Right kidney (tissue), 9 donors: ENCODE measurements at places on chromosomes 5 and 9.

DNA sequence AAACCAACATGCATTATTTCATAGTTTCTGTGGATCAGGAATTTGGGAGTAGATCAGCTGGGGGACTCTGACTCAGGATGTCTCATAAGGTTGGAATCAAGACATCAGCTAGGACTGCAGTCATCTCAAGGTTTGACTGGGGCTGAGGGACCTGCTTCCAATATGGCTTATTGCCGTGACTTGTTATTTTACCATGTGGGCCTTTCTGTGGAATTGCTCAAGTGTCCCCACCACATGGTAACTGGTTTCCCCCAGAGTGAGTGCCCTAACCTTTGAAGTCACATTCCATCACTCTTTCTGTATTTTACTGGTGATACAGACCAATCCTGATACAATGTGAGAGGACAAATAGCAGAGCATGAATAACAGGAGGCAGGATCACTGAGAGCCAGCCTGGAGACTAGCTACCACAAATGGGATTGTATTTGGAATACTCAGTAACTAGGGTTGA, 70.2 kb upstream of the ELL2 start:
- no peak for DNase-seq

GRCh38 chr5:180832638-180833068, 28.4 kb downstream of the ZFP62 start:
- DNase-seq = no peak

DNA sequence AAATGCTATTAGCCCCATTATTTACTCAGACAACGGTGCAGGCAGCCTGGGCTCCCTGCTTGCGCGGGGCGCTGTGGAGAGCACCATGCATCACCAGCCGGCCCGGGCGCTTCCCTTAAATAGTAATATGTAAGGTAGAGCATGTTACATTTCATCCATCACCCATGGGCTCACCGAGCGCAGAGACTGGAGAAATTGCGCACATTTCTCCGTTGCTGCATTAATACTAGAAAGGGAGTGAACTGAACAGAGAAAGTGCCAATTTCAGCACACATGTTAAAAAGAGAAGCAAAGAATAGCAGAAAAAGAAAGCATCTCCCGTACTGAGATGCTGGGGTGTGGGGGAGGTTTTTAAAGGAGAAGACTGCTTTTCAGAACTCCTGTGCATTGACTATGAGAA, 400.3 kb downstream of the ZSWIM6 start:
- DNase-seq = peak; percentile 36

DNA sequence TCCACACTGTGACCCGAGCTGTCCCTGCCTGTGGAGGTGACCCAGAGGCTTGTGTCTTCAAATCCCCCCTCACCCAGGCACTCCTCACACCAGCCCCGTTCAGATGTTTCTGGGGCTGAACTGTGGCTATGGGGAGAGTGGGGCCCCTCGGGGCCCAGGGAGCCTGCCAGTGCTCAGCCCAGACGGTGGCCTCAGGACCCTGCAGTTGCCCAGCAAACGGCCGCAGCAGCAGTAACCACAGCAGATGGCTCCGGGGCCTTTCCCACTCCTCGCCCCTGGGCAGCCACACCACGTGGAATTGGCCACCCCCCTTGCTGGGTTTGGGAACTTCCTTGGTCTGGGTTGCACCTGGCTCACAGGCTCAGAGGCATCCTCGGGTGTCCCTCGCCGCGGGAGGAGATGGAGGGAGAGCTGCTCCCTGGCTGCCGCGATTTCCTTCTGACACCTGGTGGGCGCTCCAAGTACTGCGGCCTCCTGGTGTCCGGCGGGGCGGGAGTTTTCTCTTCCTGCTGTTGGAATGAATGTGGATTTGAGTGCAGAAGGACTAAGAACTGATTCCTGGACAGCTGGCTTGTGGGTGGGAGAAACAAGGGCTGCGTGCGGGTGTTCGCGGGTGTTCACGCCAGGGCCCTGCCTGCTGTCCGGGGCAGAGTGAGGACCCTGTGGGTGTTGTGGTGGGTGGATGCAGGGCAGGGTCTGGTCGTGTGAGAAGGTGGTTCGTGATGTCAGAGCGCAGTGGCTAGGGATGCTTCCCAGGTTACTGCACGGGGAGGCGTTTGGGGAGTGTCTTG, 97.5 kb downstream of the COL5A1 start:
- peak; percentile 75 for DNase-seq

DNA sequence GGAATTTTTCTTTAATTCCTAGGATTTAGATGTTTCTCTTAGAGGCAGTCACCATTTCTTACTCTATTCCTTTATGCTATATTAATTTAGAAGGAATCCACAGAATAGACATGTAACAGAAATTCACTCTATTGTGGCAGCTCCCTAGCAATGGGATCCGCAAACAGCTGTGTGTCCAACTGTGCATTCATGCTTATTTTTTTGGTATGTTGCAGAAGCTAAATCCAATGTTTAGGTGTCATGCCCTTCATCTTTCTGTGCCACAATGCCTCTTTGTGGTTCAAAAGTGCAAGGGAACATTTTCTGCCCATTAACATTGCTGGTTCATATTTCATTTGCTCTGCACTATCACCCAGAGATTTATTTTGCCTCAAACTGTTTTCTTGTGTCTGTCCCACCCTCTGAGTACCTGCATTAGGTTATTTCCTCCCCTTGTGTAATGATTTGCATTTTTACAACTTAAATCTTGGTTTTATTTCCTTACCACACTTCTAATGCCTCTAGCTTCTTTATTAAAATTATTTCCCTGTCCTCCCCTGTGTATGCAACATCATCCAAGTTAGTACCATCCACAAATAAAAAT, 816.5 kb downstream of the EFNA5 start:
- no peak for DNase-seq

DNA sequence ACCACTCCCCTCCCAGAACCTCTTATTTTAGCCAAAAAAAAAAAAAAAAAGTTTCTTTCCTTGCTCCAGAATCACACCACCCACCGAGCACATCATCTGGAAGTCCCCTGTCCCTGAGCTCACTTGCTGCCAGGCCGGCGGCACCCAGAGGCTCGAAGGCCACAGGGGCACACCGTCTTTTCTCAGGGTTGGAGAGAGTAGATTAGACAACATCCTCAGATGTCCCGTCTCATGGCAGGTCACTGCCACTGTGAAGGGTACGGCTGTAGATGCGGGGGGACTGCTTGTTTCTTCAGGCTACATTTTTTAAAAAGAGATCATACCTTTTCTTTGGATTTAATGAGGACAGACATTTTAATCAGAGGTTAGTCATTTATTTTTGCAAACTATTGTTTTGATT, 109.0 kb downstream of the MVB12B start:
- DNase-seq = no peak

DNA sequence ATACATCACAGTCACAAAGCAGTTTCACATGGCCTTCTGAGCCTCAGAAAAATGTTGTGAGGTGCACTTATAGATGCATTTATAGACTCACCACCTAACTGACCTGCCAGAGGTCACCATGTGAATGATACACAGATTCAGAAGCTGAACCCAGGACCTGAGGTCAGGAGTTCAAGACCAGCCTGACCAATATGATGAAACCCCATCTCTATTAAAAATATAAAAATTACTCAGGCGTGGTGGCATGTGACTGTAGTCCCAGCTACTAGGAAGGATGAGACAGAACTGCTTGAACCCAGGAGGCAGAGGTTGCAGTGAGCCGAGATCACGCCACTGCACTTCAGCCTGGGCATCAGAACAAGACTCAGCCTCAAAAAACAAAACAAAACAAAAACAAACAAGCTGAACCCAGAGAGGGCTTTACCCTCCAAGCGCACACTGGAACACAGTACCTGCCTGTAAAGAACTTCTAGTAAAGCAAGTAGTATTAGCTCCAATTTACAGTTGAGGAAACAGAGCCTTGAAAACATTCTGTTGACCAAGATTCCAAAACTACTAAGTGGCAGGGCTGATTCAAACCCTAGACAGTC, 16.3 kb downstream of the ECPAS start:
- no peak for DNase-seq

DNA sequence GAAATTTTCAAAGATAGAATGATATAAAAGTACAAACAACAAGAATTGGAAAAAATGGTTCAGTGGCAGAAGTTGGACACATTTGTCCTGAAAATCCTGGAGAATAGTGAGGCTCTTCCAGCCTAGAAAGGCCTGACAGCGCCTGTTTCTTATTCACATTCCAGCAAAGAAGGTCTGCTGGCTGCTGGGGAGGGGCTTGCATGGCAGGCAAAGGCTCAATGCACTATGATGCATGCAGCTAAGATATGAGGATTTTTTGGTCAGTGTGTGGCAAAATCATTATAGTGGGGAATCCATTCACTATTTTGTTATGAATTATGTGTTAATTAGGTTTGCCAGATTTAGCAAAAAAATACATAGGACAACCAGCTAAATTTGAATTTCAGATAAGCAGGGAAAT, 243.9 kb upstream of the SLC30A5 start:
- DNase-seq = no peak

GRCh38 chr5:102771435-102771834, 16.3 kb downstream of the PAM start:
- no peak for DNase-seq

DNA sequence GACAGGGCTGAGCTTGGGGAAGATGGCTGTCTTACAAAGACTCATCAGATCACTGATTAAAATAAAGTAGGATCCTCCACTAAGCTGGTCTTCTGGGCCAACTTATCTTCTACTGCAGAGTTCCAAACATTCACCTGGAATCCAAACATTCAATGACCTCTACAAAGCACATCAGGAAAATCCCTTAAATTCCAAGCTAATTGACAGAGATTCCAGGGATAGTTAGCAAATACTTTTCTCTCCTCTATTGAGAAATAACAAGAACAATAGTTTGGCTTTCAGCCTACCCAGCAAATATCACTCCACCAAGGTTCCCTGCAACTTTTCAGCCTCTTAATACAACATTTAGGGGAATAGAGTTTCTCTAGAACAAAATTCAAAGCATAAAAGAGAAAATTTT, 140.6 kb upstream of the LIFR start:
- DNase-seq = no peak

DNA sequence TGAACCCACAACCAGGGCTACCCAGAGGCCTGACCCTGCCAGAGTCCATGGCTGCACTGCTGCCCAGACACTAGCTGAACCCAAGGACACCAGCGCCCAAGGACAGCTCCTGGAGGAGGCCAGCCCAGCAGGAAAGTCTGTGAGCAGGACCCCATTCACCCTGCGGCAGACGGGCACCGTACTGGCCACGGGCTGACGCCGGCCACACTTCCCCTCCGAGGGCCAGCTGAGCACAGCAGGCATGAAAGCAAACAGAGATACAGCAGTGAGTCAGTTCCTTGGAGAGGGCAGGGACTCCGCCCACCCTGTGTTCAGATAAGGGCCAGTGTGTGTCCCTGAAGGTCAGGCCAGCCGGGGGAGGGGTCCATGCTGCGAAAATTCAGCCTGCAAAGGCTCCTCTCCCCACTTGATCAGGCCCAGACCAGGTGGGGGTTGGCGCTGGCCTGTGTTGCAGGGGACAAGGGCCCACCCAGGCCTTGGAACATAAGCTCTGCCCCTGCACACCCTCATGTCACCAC, 3.2 kb downstream of the RNF208 start:
- DNase-seq = no peak

DNA sequence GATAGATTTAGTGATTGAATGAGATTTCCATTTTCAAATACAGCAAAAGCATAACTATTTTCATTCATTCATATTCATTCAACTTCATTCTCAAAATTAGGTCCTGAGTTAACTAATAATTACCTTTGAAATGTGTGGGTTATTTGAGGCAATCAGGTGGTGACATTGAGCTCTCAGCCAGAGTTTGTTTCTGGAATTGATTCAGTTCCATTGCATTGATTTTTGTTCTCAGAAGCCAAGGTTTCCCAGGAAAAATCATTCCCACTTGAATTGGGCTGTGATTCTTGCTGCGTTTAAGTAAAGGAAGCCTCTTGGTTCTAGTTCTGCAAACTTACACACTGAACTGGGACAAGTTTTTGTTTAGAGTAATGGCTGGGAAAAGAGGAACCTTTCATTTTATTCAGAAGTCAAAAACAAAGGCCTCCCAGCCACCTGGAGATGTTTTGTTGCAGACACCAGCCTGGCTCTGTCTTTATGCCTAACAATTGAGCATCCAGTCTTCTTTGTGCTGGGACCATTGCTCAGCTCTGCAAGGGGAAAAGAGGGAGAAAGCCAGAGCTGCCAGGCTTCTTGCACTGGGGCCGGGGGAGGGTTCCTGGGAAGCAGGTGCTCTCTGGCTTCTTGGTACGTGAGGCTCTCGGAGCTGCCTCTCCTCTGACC, 198.6 kb downstream of the TRIO start:
- DNase-seq = no peak

DNA sequence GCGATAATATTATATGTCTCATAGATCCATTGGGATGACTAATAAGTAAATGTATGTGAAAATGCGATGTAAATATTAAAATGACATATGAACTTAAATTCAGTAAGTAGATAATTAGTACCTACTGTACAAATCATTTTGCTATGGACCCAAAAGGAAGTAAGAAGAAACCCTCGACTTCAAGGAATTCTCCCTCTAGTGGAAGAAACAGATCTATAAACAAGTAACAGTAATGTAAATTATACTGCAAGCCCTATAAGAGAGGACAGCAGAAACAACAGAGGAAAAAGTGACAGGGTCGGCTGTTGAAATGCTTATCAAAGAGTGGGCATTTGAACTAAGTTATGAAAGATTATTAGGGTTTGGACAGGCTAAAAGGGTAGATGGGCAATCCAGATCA, 320.3 kb downstream of the DMAC1 start:
- no peak for DNase-seq

DNA sequence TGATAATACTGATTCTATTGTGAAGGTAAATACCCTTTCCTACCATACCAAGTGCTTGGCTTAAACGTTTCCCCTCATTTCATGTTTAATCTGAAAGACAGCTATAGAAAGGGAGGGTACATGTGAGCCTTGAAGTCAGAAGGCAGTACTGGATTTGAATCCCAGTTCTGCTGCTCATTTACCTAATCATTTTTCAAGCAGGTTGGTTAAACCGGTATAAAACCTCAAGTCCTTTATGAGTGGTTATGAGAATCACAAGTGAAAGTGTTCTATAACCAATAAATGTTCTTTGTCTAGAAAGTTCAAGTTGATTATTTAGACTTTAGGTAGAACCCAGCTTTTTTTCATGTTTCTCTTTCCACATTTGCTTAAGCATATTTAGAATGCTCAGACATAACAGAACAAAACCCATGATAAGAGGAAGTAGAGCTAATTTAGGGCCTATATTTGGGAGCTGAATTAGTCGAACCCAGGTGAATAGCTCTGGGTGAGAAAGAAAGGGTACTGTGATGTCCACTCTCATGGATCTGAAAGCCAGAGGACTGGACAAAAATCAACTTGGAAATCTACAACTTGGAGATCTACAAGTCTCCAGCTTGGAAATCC, 29.7 kb upstream of the F2RL2 start:
- DNase-seq = no peak

- DNase-seq = no peak
Measured at GRCh38 chr5:77550406-77550805, 58.3 kb upstream of the WDR41 start.
